CD4-positive, alpha-beta memory T cell (primary cell): ENCODE measurements at places on chromosomes 12 and 14. TPM values are rescaled to one million over a fixed set of nuclear protein-coding genes. Genes with fewer than 3 reads are reported as not detected.
A peak's percentile ranks its signal among the peaks of the same experiment; 100 is the strongest.

The TAS2R10 gene
- 0.76 TPM for total RNA-seq

DNA sequence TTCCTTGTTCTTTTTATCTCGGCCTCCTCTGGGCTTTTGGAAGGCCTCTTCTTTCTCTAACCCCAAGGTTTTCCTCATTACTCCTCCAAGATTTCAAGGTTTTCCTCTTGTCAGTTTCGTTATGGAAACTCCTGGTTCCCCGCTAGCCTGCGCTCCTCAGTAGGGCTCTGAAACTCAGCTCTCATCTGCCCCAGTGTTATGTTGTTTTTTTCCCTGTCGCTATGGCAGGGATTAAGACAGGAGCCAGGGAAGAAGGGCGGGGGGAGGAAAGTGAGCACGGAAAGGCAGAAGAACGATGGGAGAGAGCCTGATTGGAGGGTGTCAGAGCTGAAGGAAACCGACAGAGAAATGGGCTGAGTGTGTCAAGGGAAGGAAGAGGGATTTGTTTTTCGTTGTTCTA lies 26.5 kb upstream of the JDP2 start:
- H3K4me3 ChIP-seq = no peak overlapping the region
- no peaks in the 10 kb centered on the region for H3K27me3 ChIP-seq
- H3K36me3 ChIP-seq = no peaks in the 10 kb centered on the region
- no peak overlapping the region for H3K27ac ChIP-seq
- DNase-seq = no peak

The PTPRB gene
- not detected for total RNA-seq

DNA sequence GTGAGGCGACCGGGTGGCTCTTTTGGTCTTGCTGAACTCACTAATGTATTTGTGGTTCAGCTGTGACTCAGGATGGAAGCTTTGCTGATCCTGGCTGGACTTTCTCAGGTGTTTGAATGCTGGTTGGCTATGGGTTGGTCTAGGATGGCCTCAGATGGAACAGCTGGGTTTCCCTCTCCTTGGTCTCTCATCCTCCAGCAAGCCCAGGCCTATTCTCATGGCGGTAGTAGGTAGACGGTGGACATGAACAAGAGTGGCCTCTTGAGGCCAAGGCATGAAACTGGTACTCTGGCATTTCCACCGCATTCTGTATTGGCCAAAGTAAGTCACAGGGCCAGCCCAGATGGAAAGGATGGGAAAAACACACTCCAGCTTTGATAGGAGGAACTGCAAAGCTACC lies 11.8 kb upstream of the POLR3B start:
- H3K27ac ChIP-seq = no peak overlapping the region
- no peaks in the 10 kb centered on the region for H3K27me3 ChIP-seq
- H3K4me3 ChIP-seq = no peak overlapping the region
- no peak for DNase-seq
- H3K36me3 ChIP-seq = peaks cover 30% of the 10 kb centered on the region

- H3K4me3 ChIP-seq = no peak overlapping the region
- H3K27ac ChIP-seq = no peak overlapping the region
- H3K36me3 ChIP-seq = no peaks in the 10 kb centered on the region
- no peak for DNase-seq
Observed at GRCh38 chr12:108234158-108234557, 105.0 kb downstream of the CMKLR1 start.

The LLPH gene
- total RNA-seq = 26.4 TPM

The NAV3 gene
- not detected for total RNA-seq

GRCh38 chr12:66669541-66669940 lies 9.3 kb downstream of the GRIP1 start:
- no peak overlapping the region for H3K4me3 ChIP-seq
- H3K36me3 ChIP-seq = no peaks in the 10 kb centered on the region
- H3K27me3 ChIP-seq = no peaks in the 10 kb centered on the region
- no peak for DNase-seq
- no peak overlapping the region for H3K27ac ChIP-seq

DNA sequence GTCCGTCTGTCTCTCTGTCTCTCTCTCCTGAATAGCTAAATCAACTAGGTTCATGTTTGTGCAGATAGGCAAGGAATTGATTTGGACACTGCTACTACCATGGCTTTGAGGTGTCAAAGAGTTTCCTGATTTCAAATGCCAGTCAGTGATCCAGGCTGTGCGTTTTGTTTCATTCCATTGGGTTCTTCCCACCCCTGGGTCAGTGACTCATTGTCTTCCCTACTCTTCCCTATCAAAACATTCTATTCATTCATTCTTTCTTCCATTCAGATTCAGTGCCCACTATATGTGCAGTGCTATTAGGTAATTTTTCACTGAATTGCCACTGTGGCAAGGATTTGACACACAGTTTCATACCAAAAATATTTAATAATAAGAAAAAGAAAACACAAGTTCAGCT lies 50.4 kb downstream of the RPH3A start:
- no peaks in the 10 kb centered on the region for H3K27me3 ChIP-seq
- H3K27ac ChIP-seq = no peak overlapping the region
- H3K4me3 ChIP-seq = no peak overlapping the region
- H3K4me1 ChIP-seq = no peaks in the 10 kb centered on the region

The DEPDC4 gene
- 1.4 TPM for total RNA-seq

DNA sequence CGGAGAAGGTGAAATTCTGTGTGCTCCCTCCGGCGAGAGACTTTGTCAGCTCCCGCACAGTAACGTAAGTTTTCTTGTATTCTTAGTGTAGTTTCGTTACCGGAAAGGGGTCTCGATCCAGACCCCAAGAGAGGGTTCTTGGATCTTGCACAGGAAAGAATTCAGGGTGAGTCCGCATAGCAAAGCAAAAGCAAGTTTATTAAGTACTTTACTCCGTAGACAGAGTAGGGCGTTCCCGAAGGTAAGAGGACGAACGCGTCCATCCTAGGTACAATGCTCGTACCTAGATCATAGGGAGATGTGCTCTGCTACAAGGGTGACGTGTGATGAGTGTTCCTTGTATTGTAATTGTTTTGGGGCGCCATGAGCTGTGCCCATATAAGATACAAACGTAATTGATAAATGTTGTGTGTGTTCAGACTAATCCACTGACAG lies 293 bp downstream of the IFI27L1 start:
- peak overlapping the region; percentile 86 for H3K27ac ChIP-seq
- peak overlapping the region; percentile 92 for H3K4me3 ChIP-seq
- no peak for DNase-seq
- peaks cover 22% of the 10 kb centered on the region for H3K36me3 ChIP-seq
- peaks cover 44% of the 10 kb centered on the region for H3K4me1 ChIP-seq

- H3K4me3 ChIP-seq = no peak overlapping the region
- no peak overlapping the region for H3K27ac ChIP-seq
- H3K4me1 ChIP-seq = no peaks in the 10 kb centered on the region
- H3K36me3 ChIP-seq = no peaks in the 10 kb centered on the region
- no peak for DNase-seq
Observed at GRCh38 chr14:76086636-76087035, 65.1 kb upstream of the GPATCH2L start.

The XPOT gene
- total RNA-seq = 88.8 TPM

GRCh38 chr12:3607039-3607720 lies 116.2 kb downstream of the PRMT8 start:
- H3K4me3 ChIP-seq = no peak overlapping the region
- no peaks in the 10 kb centered on the region for H3K36me3 ChIP-seq
- no peaks in the 10 kb centered on the region for H3K4me1 ChIP-seq
- DNase-seq = no peak
- no peak overlapping the region for H3K27ac ChIP-seq

DNA sequence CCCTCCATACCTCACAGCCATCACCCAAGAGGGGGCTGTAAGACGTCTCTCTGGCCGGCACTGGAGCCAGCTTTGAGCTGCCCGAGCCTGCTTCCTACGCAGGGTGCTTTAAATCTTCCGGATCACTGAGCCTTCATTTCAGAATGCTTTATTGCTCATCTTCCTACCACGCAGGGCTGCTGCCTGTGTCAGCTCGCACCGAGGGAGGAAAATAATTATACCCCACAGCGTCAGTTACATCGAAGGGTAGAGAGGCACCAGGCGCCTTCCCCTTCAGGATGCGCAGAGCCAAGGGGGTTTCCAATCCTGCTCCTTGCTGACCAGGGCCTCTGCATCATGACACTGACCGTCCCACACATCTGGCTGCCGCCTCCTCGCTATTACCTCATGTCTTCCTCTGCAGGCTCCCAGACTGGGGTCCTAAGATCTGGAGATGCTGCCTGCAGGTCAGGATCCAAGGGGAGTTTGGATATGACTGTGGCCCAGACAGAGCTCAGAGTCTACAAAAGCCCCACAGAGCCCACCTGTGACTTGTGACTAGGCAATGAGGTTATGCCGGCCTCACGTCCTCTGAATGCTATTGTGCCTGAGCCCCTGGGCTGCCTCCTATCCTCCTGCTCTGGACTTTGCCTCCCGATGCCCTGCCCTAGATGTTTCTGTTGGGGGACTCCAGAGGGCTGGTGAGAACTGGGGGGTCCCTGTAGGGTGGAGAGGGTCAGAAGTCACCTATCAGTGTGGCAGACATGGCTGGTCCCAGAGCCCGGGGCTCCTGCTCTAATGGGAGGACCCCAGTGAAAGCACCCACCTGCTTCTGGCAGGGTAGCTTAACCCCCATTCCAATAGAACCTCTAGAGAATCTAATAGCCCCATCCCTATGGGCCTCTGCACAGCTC lies 220.3 kb upstream of the RTL1 start:
- no peak for DNase-seq
- no peak overlapping the region for H3K27ac ChIP-seq
- H3K4me3 ChIP-seq = no peak overlapping the region
- H3K36me3 ChIP-seq = no peaks in the 10 kb centered on the region
- H3K4me1 ChIP-seq = no peaks in the 10 kb centered on the region

- no peak overlapping the region for H3K27ac ChIP-seq
- H3K4me1 ChIP-seq = no peaks in the 10 kb centered on the region
- no peaks in the 10 kb centered on the region for H3K36me3 ChIP-seq
Observed at GRCh38 chr14:85409481-85410210, 120.3 kb upstream of the FLRT2 start.

DNA sequence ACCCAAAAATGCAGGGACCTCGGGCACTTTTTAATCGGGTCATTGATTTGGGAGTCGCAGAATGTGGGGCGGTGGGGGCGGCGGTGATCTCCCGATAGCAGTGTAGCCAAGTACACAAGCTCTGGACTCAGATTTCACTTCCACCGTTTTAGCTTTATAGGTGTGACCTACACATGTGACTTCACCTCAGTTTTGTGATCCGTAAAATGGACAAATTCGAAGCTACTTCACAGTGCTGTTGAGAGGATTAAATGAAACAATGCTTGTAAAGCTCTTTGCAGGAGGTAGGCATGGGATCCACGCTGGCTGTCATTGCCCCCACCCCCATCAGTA lies 478 bp downstream of the RITA1 start:
- H3K4me1 ChIP-seq = peaks cover 42% of the 10 kb centered on the region
- peaks cover 1% of the 10 kb centered on the region for H3K36me3 ChIP-seq
- H3K27ac ChIP-seq = peak overlapping the region; percentile 92
- peak overlapping the region; percentile 91 for H3K4me3 ChIP-seq
- no peaks in the 10 kb centered on the region for H3K27me3 ChIP-seq
- DNase-seq = no peak

DNA sequence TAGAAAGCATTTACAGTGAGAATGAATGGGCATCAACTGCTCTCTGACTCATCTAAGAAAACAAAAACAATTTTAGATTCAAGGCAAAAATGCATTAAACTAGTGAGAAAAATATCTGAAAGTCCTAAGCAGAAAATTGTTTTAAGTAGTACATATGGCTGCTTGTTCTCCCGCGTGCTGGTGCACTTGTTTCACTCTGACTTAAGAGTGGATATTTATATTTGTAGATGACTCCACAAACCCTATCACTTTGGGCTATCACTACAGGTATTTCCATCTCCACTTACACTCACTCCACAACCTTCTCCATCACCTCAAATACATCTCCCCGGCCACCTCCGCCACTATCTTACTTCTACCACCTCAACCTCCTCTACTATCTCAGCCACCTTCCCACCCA lies 253.9 kb upstream of the EGLN3 start:
- H3K4me3 ChIP-seq = no peak overlapping the region
- no peak overlapping the region for H3K27ac ChIP-seq
- no peaks in the 10 kb centered on the region for H3K4me1 ChIP-seq
- H3K36me3 ChIP-seq = no peaks in the 10 kb centered on the region

The SLC16A7 gene
- total RNA-seq = 52.8 TPM

DNA sequence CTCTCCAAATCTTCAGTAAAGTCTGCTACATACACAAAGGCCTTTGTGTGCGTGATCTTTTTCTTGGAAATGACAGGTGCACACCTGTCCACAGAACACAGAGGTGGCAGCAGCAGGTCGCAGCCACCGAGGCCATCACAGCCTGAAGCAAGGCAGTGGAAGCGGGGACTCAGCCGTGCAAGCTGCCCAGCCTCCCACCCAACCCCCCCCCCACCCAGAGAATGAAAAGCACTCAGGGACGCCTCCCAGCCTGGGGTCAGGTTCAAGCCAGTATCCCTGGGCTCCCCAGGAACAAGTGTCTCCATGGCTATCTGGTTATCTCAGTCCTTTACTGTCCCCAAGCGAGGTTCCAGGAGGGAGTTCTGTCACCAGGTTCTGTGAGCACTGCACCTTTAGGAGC lies 31.2 kb upstream of the TSPAN9 start:
- H3K36me3 ChIP-seq = no peaks in the 10 kb centered on the region
- DNase-seq = no peak
- no peaks in the 10 kb centered on the region for H3K27me3 ChIP-seq
- no peak overlapping the region for H3K27ac ChIP-seq

The SYT1 gene
- not detected for total RNA-seq

GRCh38 chr12:93597608-93598007 lies 25.1 kb downstream of the SOCS2 start:
- no peak overlapping the region for H3K4me3 ChIP-seq
- H3K27me3 ChIP-seq = peaks cover 6% of the 10 kb centered on the region
- no peak overlapping the region for H3K27ac ChIP-seq
- H3K36me3 ChIP-seq = no peaks in the 10 kb centered on the region
- DNase-seq = no peak

DNA sequence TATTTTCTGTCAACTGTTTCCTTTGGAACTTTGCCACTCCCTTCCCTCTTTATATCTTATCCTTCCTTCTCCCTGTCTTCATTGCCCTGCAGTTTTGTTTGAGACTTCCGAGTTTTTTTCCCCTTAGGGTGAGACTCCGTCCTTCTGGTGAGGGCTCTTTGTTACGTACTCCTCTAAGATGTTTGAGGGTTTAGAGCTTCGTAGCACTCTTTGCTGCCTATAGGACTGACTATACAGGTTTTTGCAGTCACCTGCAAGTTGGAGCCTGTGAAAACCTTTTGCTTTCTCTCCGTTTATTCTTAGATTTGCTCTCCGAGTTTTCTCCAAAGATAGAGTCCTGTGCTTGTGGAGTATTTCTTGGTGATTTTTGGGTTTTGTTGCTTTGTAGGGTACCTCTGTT lies 41.7 kb upstream of the MYRFL start:
- no peaks in the 10 kb centered on the region for H3K27me3 ChIP-seq
- H3K27ac ChIP-seq = no peak overlapping the region
- no peak for DNase-seq
- H3K36me3 ChIP-seq = peaks cover 9% of the 10 kb centered on the region
- no peak overlapping the region for H3K4me3 ChIP-seq

GRCh38 chr12:111444925-111445725 lies 39.4 kb downstream of the SH2B3 start:
- peak; percentile 94 for DNase-seq
- H3K36me3 ChIP-seq = peaks cover 35% of the 10 kb centered on the region
- H3K4me1 ChIP-seq = peaks cover 81% of the 10 kb centered on the region
- H3K27me3 ChIP-seq = no peaks in the 10 kb centered on the region
- peak overlapping the region; percentile 12 for H3K4me3 ChIP-seq

- H3K4me1 ChIP-seq = peaks cover 7% of the 10 kb centered on the region
- H3K27me3 ChIP-seq = no peaks in the 10 kb centered on the region
- H3K4me3 ChIP-seq = no peak overlapping the region
- no peaks in the 10 kb centered on the region for H3K36me3 ChIP-seq
Observed at GRCh38 chr12:75913502-75914351, 117.8 kb downstream of the PHLDA1 start.

The TMTC2 gene
- 8.1 TPM for total RNA-seq

The ADAMTS20 gene
- total RNA-seq = not detected

The DNAI7 gene
- total RNA-seq = not detected
